NCI-H748 treated with DMSO at 0.1 percent for 48 hours (cell line): ENCODE measurements at places on chromosomes 11 and 22.

DNA sequence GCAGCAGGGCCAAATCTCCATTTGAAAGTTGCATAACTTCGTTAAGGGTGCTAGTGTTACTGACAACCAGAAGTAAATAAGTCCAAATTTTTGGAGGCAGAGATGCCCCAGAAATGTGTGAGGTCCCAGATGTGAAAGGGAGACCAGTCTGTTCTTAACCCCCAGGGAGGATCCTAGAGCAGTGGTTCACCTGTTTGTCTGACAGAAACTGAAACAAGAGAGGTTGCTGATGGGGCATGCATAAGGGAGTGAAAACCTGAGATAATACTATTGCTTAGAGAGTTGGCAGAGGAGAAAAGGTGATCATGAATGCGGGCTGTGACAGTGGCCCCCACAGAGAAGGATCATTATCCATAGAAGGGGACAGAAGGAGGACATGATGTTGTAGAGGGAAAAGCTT, 3.8 kb downstream of the CBLIF start:
- DNase-seq = no peak

DNA sequence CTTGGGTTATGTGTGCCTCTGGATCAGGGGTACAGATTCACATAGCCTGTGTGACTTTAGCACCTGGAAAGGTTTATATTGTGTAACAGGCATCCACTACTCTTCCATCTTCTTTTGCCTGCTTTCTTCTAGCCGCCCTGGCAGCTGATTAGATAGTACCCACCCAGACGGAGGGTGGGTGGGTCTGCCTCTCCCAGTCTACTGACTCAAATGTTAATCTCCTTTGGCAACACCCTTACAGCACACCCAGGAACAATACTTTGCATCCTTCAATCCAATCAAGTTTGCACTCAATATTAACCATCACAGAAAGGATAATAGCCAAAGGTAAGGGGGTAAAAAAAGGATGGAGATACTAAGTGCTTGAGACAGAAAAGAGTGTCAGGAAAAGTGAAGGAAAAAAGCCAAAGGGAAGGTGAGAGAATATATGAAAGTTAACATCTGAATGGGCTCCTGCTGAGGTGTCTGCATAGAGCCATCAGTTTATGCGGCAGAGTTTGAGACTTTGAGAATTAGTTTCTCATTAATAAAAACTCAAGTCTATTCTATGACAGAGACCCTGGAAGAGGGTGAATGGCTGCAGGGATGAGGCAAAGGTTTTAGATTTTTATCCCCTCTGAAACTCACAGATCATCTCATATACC, 2.6 kb upstream of the OR51B6 start:
- DNase-seq = no peak

DNA sequence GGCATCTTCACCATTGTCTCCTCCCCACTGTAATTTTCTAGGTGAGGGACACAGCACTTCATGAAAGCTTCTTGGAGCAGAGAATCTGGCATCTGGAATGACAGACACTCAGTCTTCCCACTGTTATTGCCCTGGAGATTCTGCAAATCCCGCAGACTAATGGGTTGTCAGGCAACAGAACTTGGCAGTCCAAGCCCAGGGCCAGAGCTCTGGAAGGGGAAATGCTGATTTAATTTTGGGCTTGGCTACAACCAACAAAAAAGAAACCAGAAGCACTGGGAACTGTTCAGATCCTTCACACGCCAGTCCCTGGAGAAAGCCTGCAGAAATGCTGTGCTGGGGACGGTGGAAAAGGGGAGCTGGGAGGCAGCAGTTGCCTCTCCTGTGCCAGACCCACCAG, 71.5 kb upstream of the BID start:
- no peak for DNase-seq

DNA sequence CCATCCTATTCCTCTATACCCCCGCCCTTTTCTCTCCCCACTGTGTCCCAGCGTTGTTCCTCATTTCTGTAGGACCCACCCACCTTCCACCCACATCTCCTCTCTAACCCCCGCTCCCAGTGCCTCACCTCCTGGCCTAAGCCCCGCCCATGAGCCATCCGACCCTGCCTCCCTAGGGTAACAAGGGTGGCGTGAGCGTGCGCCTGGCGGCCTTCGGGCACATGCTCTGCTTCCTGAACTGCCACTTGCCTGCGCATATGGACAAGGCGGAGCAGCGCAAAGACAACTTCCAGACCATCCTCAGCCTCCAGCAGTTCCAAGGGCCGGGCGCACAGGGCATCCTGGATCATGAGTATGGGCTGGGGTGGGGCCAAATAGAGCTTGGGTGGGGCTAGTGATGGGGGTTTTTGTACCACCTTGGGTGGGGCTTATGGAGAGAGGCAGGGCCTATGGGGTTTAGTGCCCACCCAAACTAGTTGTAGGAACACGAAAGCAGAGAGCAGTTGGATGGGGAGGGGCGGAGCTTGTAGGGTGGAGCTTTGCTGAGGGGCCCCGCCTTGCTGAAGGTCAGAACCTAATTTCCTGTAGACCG, 4.5 kb downstream of the INPP5J start:
- no peak for DNase-seq

DNA sequence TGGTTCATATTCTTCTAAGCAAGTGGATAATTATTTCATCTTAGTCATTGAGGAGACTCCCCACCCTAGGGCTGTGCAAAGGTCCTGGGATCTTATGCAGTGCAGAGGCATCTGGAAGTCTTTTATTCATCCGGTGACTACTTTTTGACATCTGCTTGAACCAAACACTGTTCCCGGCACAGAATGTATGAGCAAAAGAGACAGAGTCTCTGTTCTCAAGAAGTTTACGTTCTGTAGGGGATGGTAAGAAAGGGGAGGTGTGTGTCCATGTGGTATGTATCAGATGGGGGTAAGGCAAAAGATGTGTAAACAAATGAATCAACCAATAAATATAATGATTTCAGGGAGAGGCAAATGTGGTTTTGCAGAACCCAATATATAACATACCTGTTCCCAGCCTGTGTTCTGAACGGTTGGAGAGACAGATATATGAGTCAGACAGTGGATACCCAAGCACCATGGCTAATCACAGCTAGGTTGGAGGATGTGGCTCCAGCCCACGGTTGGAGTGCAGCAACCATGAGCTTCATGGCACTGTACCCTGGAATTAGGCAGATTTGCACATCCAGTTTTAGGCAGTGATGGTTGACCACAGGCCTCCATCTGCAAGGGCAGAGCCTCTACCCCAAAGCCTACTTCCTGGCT, 75.1 kb upstream of the CADM1 start:
- no peak for DNase-seq

DNA sequence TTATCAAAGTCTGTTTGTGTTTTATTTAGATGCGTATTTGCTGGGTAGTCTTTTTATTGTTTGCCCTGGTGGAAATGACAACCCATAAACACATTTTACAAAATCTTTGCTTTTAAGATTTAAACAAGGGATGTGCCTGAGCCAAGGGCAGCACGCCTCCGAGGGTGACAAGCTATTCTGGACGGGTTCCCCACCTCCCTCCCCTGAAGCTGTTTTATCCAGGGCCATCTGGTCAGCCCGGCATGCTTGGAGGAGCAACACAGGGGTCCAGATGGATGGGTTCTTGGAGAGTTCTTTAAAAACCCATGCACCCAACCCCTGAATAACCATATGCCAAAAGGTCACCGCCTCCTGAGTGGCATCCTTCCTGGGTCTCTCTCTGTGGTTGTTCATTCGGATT, 408.9 kb downstream of the OPCML start:
- DNase-seq = no peak

GRCh38 chr22:37230673-37231405, 13.2 kb downstream of the RAC2 start:
- DNase-seq = no peak
